AG09309 (cell line): ENCODE measurements at places on chromosomes 12 and 14.

DNA sequence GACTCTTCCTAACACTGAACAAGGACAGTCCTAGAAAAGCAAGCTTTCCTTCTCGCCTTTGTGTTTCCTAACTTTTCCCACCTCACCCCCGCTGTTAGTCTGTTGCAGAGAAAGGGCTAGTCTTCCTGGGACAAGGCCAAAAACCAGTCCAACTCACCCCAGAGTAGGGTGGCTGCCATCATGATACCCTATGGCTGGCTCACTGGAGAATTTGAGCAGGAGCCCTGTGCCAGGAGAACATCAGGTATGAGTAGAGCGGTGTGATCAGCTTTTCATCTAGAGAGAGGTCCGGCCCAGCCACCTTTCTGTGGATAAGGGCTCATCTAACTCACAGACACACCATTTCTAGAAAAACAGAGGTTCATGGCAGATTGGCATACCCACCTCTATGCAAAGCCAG lies 16.7 kb upstream of the ZFP36L1 start:
- no peak for DNase-seq

DNA sequence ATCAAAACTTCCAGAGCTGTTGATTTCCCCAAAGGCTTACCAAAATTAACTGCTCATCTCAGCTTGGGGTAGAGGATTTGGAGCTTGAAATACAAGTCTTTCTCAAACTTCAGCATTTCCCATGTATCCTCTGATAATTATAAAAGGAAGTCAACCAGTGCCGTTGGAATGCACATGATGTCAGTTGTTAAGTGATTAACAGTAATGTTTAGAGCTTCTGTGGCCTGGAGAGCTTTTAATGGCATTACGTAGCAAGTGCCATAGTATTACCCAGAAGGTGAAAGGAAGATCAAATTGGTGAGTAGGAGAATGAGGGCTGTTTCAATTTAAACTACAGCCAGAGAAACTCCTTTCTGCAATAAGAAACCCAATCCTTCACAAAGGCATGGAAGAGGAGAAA lies 62.5 kb upstream of the PTPRR start:
- DNase-seq: no peak

GRCh38 chr12:120884644-120885043 lies 19.5 kb downstream of the SPPL3 start:
- DNase-seq: no peak

DNA sequence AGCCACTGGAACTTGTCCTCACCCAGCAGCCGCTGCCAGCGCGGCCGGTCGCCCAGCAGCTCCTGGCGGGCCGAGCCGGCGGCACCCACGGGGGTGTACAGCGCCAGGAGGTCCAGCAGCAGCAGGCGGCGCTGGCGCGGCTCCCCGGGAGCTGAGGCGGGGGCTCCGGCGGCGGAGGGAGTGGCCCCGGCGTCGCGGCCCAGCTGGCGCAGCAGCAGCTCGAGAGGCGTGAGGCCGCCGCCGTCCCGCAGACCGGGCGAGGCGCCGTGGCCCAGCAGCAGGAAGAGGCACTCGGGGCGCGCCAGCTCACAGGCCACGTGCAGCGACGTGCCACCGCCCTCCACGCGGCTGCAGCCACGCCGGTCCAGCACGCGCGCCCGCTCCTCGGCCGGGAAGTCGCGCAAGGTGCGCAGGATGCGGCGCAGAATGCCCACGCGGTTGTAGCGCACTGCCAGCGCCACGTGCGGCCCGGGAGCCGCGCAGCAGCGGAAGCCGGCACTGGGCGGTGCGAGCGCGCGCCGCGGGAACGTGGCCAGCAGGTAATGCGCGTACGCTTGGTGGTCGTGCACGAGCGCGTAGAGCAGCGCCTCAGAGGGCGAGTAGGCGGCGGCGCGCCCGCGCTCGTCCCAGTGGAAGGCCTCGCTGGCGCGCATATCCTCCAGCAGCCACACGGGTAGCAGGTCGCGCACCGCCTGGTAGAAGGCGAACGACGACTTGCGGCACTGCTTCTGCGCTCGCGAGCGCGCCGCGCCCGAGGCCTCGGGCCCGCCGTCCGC lies 2.3 kb downstream of the ANKRD9 start:
- no peak for DNase-seq

DNA sequence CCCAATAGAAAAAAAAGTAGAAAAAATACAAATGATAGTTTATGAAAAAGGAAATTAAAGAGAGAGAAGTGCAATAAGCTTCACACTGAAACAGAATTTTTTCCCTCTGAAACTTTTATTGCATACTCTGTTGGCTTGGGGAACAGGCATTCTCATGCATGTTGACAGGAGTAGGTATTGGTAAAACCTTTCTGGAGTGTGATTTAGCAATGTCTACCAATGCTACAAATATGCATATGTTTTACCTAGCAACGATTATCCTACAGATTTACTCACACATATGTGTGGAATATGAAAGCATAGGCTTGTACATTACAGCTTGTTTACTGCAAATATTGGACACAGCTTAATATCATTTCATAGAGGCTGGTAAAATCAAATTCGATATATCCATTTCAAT lies 125.7 kb upstream of the MYF6 start:
- no peak for DNase-seq

DNA sequence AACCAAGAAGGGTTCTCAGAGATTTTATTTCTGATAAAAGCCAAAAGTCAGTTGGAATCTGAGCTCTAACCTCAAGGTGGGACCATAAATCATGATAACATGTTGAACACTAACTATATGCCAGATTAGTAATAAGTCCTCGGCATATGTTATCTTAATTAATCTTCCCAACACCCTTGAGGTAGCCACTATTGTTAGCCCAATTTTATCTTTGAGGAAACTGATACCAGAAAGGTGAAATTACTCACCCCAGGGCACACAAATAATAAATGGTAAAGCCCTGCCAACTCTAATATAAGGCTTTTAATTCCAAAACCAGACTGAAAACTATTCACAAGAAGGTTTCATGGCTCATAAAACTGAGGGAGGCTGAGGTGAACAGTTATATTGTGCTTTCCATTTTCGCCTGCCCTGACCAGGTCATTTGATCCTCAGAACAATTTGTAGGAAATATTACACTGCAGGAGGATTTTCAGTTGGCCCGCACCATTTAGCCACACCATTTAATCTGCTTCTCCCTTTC lies 16.1 kb upstream of the NUAK1 start:
- DNase-seq: no peak

- no peak for DNase-seq
Measured at GRCh38 chr14:105519946-105520698, 6.3 kb upstream of the TMEM121 start.

DNA sequence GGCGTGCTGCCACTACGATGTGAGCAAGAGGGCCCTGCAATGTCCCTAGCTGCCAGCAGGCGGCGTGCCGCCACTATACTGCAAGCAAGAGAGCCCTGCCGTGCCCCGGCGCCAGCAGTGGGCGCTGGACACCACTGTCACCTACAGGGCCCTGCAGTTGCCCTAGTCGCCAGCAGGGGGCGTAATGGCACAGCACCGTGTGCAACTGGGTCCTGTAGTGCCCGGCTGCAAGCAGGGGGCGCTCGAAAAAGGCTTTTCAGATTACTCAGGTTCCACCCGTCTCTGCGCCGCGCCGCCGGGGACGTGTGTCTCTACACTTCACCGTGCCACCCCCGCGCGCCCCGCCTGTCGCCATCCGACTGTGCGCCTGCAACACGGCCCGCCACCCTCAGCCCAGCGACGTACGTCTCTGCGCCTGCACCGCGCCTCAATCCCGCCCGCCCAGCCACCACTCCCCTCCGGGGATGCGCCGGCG lies 1356.9 kb downstream of the TMEM121 start:
- no peak for DNase-seq

DNA sequence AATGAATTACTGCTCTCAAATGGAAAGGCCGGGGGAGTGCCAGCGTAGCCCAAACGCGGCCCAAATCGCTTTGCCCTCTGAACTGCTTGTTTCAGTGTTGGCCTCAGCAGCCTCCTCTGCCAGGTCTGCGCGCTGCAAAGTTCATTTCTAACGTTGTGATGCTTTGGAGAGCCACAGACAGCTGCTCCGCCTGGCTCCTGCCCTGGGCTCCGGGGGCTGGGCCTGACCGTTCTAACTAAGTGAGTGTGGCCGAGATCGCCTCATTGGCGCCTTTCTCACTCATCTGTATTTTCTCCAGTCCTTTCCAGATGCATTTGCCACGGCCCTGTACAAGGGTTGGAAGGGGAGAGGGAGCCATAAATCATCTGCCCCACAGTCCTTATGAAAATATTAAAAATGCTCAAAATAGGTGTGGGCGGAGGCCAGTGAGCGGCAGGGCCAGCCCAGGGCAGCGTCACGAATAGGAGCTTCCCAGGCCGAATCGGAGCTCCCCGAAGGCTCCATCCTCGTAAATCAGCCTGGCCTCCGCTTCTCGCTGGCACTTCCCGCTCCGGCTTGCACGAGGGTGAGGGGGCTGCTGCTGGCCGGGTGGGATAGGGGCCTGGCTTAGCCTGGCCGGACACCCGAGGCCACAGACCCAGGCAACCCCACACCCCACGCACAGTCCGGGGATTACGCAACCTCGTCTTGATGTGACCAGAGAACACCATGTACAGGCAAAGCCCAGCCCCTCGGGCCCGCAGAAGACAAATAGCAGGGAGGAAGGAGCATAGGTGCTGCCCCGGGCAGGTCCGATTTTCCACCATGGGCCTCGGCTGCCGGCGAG lies 196.6 kb upstream of the DIO3 start:
- no peak for DNase-seq

GRCh38 chr14:44041700-44042099 lies 465.4 kb downstream of the FSCB start:
- no peak for DNase-seq

- DNase-seq: no peak
Measured at GRCh38 chr14:32764131-32764530, 174.5 kb upstream of the NPAS3 start.

GRCh38 chr14:91866511-91867295 lies 633 bp downstream of the TC2N start:
- DNase-seq: no peak

DNA sequence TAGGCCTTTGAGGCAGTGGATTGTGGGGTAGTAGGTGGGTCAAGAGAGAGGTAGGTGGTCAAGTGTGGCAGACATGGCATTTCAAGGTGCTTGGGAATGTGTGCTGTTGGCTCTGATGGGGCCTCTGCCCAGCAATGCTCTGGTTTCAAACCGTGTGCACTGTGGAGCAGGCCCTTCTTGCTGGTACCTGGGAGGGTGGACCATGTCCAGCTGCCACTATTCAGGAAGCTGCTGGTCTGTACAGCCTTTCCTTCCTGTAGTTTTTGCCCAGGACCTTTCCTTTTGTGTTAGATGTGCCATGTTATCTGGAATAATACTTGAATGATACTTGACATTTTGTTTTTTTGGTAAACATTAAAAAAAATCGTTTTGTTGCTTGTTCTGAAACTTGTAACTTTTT lies 14.8 kb downstream of the RIMKLB start:
- no peak for DNase-seq

- peak; percentile 79 for DNase-seq
Measured at GRCh38 chr12:103924761-103925641, 5.2 kb upstream of the HSP90B1 start.

DNA sequence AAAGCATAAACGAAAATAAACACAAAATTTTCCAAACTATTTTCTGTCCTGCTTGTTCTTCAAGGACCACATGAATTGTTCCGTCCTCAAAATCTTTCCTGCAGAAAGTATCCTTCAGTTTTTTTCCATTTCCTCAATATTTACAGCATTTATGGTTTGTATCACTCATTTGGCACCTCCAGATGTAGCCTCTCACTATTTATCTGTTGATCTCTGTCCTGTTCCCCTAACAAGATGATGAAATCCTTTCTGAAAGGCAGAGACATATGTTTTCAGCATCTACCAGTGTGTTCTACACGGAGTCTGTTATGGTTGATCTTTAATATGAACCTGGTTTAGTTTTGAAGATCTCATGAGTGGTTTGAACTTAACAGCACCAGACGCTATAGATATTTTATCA lies 490.2 kb downstream of the NELL2 start:
- DNase-seq: no peak

- DNase-seq: no peak
Measured at GRCh38 chr14:82359201-82359600, 825.5 kb upstream of the SEL1L start.

DNA sequence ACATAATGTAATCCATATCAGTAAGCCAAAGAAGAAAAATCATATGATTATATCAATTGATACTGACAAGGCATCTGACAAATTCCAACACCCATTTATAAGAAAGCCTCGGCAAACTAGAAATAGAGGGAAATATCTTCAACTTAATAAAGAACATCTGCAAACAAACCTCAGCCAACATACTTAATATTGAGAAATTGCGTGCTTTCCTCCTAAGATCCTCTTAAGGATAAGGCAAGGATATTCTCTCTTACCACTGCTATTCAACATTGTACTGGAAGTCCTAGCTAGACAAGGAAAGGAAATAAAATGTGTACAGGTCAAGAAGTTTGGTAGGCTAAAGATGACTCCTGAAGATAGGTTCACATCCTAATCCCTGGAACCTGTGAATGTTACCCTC lies 115.9 kb downstream of the DERA start:
- DNase-seq: peak; percentile 31

- no peak for DNase-seq
Measured at GRCh38 chr14:24363401-24363800, 4.6 kb upstream of the NFATC4 start.

DNA sequence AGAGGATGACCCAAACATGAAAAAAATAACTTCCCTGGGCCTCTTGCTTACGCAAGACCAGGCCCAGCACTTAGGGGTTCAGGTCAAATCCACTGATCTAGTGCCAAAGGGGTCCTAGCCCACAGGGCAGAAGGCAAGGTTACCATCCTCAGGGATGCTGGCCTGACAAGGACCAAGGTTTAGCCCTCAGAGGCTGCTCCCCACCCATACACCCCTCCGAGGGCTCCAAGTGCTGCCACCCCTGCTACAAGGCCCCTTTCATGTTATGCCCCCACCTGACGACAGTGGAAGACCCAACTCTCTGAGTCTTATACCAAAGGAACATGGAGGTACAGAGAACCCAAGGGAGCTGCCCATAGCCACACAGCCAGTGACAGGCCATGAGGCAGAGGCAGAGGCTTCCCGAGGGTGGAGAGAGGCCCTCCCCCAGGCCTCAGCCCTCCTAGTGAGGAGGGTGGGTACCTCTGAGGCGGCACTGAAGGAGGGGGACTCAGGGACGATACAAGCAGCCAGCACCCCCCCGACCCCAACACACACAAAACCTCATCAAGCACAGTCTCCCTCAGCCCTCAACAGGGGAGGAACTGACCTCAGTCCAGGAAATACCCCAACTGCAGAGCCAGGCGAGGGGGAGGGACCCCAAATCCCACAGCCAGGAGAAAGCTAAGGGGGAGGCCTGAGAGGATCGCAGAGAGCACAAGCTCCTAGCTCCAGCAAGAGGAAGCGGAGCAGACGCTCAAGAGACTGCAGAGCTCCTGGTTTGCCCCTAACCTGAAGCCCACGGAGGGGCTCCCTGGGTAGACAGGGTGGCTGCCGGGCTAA lies 37.0 kb downstream of the ANAPC7 start:
- no peak for DNase-seq

GRCh38 chr12:93047118-93047517 lies 118.0 kb upstream of the EEA1 start:
- no peak for DNase-seq

- DNase-seq: no peak
Measured at GRCh38 chr12:88381466-88381865, 198.8 kb downstream of the KITLG start.
